A549 (cell line): ENCODE measurements at places on chromosomes 4 and X. TPM values are rescaled to one million over a fixed set of nuclear protein-coding genes. Genes with fewer than 3 reads are reported as not detected.
A peak's percentile ranks its signal among the peaks of the same experiment; 100 is the strongest.

The SLC10A3 gene
- polyA plus RNA-seq = 19.3 to 24.1 TPM (median 21.7 TPM) in 3 replicates

The FRMPD4 gene
- 0.04 to 0.08 TPM (median 0.07 TPM) in 3 replicates for polyA plus RNA-seq

The NHS gene
- 3.6 to 4.3 TPM (median 4.2 TPM) in 3 replicates for polyA plus RNA-seq

The TRIM75 gene
- not detected in 3 replicates for polyA plus RNA-seq

The ZDHHC15 gene
- polyA plus RNA-seq = not detected in 3 replicates

The CCDC158 gene
- polyA plus RNA-seq = not detected in 3 replicates

The SHROOM3 gene
- 2.7 to 3.2 TPM (median 2.8 TPM) in 3 replicates for polyA plus RNA-seq

The FANCB gene
- 4.3 to 5.3 TPM (median 5.0 TPM) in 3 replicates for polyA plus RNA-seq

The GPR82 gene
- polyA plus RNA-seq = not detected in 3 replicates

GRCh38 chr4:77473509-77473908 lies 132.1 kb upstream of the CXCL13 start:
- no peak for DNase-seq

GRCh38 chrX:123745511-123745910 lies 12.7 kb upstream of the THOC2 start:
- DNase-seq = no peak

GRCh38 chrX:42900947-42901346 lies 123.0 kb upstream of the PPP1R2C start:
- DNase-seq = no peak

GRCh38 chr4:2745981-2746806 lies 9.9 kb downstream of the TNIP2 start:
- DNase-seq = peak; percentile 34

GRCh38 chr4:37236165-37236564 lies 8.4 kb upstream of the NWD2 start:
- no peak for DNase-seq

- DNase-seq = no peak
Observed at GRCh38 chr4:20351360-20352162, 99.9 kb downstream of the SLIT2 start.

DNA sequence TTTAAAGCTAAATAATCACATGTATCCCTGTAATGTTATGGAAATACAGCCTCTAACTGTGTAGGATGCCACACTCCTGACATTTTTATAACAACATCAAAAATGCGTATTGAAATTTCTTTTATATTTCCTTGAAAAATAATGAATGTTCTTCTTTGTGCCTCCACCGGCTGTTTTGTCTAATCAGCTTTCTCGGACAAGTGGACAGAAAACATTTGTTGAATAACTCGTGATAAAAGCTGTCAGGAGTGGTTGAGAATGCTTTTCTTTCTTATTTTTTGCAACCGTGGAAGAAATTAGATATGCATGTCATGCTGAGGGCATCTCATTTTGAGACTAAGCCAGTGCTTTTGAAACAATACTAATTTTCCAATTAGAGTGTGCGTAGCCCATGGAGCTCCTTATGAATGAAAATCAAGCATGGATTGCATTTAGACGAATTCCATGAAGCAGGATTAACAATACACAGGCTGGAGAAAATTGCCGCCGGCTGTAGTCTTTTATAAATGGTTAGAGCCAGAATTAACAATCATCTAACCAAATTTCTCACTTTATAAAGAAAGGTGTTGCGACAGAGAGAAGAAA lies 614.5 kb upstream of the LCORL start:
- no peak for DNase-seq

DNA sequence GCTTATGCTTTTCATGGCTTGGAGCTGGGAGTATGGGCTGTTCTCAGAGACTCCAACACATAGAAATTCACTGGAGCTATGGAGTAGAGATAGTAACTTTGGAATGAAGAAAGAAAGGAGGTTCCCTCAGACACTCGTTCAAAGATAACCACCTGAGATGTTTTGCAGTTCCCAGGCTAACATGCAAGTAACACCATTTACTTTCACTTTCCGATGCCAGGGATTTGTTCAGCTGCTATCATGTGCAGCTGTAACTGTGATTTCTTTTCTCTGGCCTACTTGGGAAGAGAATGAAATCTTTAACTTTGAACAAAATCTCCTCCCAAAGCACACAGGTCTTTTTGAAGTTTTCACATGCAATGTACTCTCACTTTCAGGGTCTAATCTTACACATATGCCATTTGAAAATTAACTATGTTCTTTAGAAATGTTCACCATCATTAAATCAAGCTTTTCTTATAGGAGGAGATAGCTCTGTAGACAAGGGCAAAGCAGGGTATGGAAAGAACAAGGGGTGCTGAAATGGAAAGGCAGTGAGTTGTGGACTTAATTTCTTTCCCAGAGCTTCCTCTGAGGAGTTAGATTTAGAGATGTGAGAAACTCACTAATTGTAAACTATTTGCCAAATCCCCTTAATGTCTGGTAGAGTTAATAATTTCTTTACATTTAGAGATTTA lies 514.3 kb downstream of the PDHA2 start:
- DNase-seq = no peak

- DNase-seq = no peak
Observed at GRCh38 chr4:88705223-88705622, 7.6 kb upstream of the NAP1L5 start.

GRCh38 chr4:74407891-74408290 lies 37.0 kb upstream of the AREG start:
- no peak for DNase-seq

DNA sequence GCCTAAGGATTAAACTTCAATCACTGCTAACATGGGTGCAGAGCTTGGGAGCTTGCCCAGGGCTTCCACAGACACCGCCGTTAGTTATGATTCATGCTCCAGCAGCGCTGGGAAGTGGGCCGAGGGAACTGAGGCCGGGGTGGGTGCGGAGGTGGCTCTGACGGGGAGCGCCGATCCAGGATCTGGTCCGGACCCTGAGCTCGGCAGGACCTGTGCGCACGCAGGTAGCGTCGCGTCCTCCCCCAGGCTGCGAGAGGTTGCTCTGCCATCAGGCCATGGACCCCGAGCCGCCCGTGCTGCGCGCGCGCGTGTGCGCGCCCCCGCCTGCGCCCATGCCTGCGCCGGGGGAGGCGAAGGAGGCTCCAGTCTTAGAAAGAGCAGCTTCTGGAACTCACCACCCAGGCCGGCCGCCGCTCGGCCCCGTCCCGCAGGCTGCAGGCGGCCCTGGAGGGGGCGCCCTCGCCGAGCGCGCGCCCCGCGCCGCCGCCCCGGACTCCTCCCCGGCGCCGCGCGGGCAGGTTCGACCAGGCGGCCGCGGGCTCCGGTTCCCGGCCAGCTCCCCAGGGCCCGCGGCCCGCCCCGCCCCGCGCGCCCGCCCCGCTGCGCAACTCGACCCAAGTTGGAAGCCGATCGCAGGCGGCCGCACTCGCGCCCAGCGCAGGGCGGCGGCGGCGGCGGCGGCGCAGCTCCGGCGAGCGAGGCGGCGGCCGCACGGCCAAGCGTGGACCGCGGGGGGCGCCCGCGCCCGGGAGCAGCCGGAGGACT lies 732 bp upstream of the ADRA2C start:
- peak; percentile 56 for DNase-seq

- DNase-seq = peak; percentile 90
Observed at GRCh38 chrX:153971124-153971449, 531 bp downstream of the HCFC1 start.

DNA sequence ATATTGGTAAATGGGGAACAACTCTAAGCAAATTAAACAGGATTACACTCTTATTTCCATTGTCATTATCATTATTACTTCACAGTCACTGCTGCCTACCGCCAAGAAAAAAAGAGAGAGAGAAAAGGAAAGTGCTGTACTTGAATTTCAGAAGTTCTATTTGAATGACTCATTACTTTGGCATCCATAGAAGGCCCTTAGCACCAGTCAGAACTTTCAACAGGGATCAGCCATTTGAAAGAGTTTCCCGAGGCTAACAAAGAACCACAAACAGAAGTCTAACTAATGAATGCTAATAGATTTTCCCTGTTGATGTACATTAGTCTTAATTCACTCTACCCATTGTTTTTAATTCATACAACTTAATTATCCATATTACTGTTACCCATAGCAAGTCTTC lies 116.3 kb downstream of the SHROOM4 start:
- DNase-seq = no peak

DNA sequence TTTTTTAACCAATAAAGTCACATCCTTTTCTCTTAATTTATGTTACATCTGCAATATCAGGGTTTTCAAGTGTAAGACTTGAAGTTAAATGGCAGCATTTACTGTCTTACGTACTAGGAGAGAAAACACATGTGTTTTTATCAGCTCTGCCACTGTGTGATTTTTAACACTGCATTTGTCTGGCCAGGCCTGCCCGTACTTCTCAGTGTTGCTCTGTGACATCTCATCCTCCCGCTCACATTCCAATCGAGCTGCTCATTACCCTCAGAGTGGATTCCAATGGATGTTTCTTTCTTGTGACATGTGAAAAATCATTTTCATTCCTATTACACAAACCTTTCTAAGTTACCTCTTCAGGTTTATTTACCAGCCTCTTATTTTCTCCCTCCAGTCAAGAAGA lies 420.3 kb downstream of the FAT4 start:
- peak; percentile 83 for DNase-seq

- no peak for DNase-seq
Observed at GRCh38 chr4:150943818-150944217, 71.3 kb downstream of the LRBA start.

DNA sequence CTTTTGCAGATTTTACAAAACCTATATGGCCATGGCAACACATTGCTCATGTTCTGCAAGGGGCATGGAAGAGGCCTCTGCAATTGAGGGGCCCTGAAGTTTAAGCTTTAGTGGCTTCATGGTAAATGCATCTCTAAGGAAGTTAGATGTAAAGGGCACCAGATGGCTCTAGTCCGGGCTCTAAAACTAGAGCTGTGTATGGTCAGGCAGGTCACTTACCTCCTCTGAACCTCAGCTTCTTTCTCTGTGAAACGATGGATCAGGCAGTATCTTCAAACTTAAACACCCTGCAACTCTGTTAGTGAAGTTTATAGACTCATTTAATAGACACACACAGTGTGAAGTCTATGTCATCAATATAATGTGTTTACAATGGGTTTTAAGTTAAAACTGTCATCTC lies 10.0 kb downstream of the MAGEB17 start:
- DNase-seq = no peak

DNA sequence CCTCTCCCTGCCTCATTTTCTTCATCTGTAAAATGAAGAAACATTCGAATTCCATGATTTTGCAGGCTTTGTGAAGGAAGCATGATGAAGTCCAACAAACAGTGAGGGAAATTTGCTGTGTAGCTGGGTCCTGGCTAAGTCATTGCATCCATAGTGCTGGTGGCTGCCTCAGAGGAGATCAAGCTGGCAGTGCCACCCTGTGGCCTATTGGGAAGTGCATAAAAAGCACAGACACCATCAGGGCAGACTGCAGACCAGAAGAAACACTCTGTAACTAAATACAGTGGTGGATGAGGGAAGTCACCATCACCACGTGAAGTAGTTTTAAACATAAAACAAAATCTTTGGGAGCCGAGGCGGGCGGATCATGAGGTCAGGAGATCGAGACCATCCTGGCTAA lies 40.7 kb upstream of the DDX3X start:
- no peak for DNase-seq

- DNase-seq = no peak
Observed at GRCh38 chrX:118038614-118039365, 77.8 kb downstream of the KLHL13 start.

DNA sequence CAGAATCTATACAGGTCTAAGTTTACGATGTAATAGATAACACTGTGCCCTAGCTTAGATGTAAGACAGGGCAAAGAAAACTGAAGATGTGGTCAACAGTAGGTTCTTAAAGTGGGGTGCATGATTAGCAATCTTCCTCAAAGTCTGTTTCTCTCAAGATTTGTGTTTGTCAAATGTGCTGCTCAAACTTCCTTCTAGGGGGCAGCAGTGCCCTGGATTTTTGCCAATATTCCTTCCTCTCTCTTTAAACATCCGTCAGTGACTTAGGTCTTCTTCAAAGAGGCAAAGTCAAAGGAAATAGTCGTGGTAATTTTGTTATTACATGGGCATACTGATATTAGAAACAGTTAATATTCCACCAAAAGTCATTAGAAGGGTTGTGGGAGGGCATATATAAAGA lies 4.2 kb upstream of the PDHA2 start:
- no peak for DNase-seq

DNA sequence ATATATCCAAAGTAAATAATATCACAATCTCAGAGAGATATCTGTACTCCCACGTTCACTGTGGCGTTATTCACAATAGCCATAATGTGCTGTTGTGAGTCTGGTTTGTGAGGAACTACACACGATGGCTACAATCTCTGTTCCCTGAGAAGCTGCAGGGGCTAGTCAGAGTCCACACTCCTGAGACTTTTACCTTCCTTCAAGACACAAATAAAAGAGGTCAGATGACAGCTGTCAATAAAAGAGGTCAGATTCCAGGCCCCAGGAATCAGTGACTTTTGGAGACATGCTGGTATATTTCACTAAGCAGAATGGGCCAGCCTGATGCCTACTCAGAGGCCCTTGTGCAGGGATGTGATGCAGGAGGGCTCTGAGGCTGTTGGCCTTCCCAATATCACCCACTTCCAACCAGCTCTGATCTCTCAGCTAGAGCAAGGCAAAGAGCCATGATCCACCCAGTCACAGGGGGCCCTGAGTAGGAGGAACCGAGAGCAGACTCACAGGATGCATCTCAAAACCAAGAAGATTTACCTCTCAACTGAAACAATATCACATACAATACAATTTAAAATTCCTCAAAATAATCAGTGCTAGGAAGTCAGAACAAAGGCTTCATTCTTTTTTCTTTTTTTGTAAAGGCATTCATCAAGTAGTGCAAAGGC lies 13.8 kb downstream of the FRYL start:
- DNase-seq = no peak

DNA sequence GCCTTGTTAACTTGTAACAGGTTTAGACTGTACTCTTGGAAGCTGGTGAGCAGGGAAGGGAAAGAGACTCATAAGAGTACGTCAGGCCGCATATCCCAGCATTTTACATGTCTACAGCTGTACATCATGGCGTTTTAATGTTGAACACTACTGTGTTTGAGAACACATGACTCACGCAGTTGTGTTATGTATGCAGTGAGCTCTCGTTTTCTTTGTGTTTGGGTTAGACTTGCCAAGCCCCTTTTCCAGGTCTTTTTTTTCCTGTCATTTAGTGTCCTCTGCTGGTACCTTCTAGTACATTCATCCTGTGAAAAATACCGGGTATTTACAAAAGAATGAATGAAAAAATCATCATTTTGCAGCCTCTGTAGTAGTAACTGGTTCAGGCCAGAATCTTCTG lies 35.3 kb downstream of the SMS start:
- DNase-seq = no peak

DNA sequence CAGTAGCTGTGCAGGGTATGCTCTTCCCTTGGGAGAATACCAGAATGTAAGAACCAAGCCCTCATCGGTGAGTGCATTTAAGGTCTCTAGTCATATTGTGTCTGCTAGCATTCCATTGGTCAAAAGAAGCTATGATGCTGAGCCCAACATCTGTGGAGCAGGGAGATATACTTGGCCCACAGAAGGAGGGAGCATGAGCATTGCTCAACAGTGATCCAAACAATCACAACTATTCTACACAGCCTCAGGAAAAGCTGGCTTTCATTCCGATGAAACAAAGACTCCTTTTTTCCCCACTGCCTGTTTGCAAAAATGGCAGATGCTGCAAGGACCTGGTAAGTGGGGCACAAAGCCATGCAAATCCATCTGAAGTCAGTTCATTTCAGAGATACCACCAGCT lies 80.6 kb upstream of the DHX15 start:
- DNase-seq = no peak
